ENCODE measurements at places on chromosomes 2 and 18.

DNA sequence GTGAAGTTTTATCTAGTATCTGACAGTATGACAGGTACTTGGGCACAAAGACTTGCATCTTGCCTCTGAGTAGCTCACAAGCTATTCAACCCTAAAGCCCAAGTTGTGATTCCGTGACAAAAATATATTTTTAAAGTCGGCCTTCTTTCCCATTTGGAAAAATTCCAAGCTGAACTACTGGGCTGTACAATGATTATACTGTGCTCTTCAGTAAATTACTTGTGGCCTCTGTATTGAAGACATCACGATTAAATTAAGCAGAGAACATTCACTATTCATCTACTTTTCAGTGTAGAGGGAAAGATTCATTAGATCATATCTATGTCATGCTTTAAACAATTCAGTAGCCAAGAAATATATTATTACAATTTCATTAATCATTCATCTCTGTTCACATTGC is 282.2 kb downstream of the CDH2 start:
- no peak for DNase-seq

- DNase-seq = no peak
Measured at GRCh38 chr2:213086050-213086449, 65.4 kb downstream of the IKZF2 start.

DNA sequence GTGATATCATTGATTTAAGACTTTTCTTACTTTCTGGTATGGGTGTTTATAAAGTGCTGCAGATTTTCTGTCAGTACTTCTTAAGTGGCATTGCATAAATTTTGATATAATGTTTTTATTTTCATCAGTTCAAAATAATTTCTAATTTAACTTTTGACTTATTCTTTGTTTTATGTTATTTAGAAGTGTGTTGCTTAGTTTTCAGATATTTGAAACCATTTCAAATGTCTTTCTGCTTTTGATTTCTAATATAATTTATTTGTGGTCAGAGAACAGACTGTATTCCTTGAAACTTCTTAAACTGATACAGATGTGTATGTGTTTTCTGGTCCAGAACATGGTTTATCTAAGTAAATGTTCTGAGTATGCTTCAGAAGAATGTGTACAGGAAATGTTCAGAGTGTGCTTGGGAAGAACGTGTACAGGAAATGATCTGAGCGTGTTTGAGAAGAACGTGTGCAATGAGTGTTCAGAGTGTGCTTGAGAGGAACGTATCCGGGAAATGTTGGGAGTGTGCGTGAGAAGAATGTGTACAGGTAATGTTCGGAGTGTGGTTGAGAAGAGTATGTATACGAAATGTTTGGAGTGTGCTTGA is 265.7 kb upstream of the HS6ST1 start:
- DNase-seq = no peak

DNA sequence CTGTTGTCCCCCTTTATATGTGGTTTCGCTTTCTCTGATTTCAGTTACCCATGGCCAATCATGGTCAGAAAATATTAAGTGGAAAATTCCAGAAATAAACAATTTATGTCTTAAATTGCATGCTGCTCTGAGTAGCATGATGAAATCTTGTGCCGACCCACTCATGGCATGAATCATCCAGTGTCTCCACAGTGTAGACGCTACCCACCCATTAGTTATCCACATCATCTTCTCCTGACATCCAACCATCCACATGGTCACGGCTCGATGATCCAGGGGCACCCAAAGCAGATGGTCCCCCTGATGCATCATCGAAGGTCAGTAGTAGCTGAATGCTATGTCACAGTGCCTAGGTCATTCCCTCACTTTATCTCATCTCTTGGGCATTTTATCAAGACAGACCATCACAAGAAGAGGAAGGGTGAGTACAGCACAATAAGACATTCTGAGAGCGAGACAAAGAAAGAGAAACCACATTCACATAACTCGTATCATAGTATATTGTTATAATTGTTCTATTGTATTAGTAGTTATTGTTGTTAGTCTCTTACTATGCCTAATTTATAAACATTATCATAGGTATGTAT is 44.1 kb upstream of the ACKR3 start:
- DNase-seq = no peak

DNA sequence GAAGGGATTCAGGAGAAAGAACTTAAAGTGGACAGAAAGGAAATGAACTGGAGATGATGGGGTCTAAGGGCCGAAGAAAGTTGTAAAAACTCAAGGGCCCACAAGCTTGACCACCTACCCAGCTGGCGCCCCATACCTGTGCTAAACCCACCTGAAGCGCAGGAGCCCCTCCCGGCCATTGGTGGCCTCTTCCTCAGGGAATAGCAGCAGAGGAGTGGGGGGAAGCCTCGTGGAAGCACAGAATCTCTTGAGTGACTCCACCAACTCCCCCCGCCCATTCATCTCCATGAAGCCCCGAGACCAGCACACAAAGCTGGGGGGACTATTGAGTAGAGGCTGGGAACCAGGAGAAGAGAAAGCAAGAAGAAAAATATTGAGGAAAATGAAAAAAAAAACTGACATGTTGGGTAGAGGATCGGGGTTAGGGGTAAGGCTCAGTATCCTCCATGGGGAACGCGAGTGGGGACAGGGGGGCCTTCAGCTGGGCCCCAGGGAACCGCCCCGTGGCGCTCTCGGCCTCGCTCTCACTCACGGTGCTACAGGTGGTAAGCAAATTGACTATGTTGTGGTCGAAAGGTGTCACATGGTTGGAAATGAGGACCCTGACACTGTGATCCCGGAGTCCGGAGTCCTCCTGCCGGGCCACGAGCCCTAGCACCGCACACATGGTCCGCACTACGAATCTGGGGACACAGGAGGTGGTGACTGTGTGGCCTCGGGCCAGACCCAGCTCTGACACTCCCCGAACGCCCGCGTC is 728 bp downstream of the AUP1 start:
- DNase-seq = no peak

DNA sequence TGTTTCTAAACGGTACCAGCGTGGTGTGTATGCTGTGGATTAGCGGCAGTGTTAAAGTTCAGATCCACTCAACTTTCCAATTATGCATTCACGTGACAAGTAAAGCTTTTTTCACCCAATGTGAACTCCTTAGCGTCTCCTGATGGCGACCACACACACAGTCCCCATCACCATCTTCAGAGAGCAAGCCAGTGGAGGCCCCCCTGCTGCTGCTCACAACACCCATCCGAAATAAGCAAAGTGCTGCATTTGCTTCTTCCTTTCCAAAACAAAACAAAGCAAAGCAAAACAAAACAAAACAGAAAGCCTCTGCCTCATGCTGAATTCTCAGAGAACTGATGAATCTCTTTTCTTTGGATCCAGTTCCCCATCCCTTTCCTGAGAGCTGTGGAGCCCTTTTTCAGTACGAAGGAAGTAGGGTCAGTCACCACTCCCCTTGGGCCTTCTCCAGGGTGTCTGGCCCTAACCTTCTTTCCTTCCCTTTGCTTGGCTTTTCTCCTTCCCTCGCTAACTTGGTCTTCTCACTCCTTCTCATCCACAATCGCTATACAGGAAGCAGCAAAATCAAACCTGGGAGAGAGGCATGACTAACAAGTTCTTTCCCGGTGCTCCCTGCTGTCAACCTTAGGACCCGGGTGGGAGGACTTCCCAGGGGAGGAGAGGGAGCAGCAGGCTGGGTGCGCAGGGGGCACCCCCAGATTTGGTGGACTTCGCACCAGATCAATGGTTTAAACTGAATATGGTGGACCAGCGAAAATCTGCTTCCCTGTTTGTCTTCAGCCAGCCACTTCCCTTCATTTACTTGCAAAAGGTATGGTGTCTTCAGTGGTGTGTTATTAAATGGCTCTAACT is 56.0 kb downstream of the NRP2 start:
- DNase-seq = no peak

GRCh38 chr2:56898986-56899385 is 715.2 kb downstream of the CCDC85A start:
- DNase-seq = no peak

- no peak for DNase-seq
Measured at GRCh38 chr2:112032689-112033465, 22.2 kb upstream of the TMEM87B start.

- no peak for DNase-seq
Measured at GRCh38 chr2:17076533-17076932, 410.9 kb upstream of the CYRIA start.

DNA sequence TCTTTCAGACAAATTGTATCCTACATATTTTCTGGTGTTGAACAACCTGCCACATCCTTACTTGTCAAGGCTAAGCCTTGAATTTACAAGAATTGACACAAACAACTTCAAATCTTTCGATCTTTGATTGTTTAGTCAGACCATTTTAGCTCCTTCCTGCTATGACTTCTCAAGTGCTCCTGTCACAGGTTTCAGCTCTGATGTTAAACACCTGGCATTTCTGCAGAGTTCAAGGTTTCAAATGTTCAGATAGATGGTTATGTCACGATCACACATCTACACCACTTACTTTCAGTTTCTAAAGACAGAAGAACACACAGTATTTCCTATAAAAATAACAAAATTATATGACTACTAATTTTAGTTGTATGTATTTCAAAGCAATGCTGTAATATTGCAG is 84.0 kb downstream of the RND3 start:
- no peak for DNase-seq

DNA sequence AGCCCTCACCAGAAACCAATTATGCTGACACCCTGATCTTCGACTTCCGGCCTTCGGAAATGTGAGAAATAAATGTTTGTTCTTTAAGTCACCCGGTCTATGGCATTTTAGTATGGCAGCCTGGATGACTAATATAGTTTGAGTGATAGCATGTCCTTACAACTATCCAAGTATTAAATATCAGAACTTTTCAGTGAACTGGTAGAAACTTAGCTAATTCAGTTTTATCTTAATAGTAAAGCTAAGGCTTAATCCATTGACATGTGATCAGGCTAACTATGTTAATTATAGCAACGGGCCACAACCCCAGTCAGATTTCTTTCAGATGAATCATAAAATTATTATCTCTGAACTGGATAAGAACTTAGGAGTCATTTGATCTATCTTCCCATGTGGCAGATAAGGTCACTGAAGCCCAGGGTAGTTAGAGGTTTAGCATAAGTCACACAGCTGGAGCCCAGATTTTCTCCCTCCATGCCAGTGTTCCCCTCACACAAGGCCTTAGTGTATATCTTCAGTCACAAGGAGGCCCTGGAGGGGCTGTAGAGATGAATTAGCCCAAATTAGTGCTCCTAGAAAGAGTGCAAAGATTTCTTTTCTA is 40.7 kb upstream of the UPP2 start:
- DNase-seq = no peak

- no peak for DNase-seq
Measured at GRCh38 chr18:24791751-24792545, 331.5 kb downstream of the HRH4 start.

DNA sequence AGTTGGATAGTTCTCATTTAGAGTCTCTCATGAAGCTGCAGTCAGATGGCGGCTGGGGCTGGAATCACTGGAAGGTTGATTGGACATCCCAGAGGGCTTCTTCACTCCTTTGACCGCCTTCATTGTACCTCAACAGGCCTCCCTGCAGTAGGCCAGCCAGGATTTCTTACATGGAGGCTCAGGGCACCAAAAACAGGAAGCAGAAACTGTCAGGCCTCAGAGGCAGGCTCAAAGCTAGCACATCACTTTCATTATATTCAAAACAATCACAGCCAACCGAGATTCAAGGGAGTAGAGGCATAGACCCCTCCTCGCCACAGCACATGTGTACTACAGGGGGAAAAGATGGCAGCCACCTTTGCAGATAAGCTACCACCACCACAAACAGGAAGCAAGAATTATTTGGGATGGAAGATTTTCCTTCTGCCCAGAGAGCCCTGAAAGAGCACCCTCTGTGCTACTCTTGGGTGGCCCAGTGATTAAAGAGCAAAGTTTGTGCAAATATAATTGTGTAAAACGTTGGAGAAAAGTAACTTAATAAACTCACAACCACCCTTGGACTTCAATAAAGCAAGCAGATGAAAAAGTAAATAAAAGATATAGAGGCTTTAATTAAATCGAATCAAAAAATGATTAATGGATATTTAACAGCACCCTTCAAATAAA is 155.3 kb downstream of the GFPT1 start:
- DNase-seq = no peak

DNA sequence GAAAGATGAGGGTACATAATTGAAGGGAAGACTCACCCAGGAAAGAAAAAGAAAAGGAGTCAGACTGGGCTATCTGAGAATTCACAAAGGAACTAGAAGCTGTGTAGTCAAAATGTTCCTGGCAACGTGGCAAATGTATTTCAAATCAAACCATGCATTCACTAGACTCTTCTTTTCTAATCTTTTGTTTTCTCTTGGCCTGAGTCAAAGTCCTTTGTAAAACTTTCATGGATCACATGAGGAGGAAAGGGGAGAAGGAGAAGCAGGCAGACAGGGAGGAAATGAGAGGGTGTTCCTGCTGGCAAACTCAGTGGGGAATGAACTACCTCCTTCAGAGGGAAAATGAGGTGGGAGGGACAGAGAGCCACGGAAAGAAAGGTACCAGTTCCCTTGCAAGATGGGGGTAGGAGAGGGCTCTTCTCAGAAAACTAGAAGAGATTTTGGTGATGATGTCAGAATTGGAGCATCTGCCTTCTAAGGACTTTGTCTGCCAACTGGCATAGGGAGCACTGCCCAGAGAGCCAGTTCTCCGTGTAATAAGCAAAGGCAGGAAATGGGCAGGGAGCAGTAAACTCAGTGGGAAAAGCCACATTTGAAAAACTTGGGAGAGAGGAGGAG is 51.4 kb downstream of the SLC8A1 start:
- no peak for DNase-seq

GRCh38 chr2:98015671-98016070 is 19.9 kb upstream of the TMEM131 start:
- DNase-seq = no peak

- no peak for DNase-seq
Measured at GRCh38 chr18:49394191-49394590, 66.3 kb downstream of the DYM start.

DNA sequence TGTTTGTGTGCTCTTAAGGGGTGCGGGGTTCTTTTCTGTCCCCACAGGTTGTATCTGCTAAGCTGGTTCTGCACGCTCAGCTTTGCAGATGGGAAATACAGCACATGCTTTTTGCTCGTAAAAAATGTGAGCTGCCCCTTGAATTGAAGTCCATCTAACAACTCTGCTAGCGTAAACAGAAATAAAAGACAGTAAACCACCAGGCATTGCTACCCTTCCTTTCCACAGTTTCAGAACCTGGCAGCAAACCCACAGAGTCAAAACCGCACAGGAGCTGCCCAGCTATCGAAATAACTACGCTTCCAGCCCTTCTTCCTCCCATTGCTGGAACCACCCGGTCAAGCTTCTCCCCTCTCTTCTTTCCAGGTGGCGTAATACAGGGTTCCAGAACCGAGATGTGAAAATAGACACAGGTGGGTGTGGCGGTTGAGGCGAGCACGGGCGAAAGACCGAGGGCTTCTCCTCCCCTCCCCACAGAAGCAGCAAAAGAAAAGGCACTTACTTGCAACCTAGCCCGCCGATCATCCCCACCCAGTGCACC is 479 bp downstream of the SCN9A start:
- DNase-seq = peak; percentile 22

- DNase-seq = no peak
Measured at GRCh38 chr2:207584952-207585351, 40.2 kb downstream of the METTL21A start.

GRCh38 chr18:8045884-8046281 is 478.8 kb downstream of the PTPRM start:
- DNase-seq = no peak
